ENCODE measurements at places on chromosomes 4 and X.

DNA sequence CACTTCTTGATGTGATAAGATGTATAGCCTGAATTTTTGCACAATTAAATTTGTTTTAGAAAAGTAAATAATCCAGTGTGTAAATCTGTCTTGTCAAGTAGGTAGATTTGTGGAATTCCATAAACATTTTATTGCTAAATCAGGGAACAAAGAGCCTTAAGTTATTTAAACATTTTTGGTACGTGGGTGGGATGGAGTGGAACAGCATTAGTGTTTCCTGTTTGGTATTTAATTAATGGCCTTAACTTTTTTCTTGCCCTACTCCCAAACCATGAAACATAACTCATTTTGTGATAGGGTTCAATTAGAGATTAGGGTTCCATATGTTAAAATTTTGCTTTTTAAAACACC lies 5.1 kb downstream of the NUDT9 start:
- no peak for DNase-seq

- DNase-seq = no peak
Measured at GRCh38 chr4:78584863-78585547, 33.4 kb downstream of the ANXA3 start.

- no peak for DNase-seq
Measured at GRCh38 chr4:156774422-156774821, 197.2 kb downstream of the PDGFC start.

- DNase-seq = no peak
Measured at GRCh38 chr4:147756417-147756816, 24.5 kb downstream of the ARHGAP10 start.
